BJ (cell line): ENCODE measurements at places on chromosomes 3 and 15.

DNA sequence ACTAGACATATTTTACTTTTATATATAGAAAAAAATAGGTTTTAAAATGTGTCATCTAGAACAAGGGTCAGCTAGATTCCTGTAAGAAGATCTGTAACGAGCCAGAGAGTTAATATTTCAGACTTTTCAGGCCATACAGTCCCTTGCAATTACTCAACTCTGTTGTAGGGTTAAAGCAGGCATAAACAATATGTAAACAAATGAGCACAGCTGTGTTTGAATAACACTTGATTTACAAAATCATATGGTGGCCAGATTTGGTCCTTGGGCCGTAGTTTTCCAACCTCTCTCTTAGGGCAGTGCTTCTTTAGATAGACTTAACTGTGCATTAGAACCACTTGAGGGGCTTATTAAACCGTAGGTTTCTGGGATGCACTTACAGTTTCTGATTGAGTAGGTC lies 19.6 kb downstream of the LRRC57 start:
- no peak for DNase-seq

- no peak for DNase-seq
Measured at GRCh38 chr3:81581966-81582599, 179.4 kb downstream of the GBE1 start.

- no peak for DNase-seq
Measured at GRCh38 chr15:73578026-73578425, 55.2 kb downstream of the NPTN start.

GRCh38 chr3:54917862-54918261 lies 10.0 kb downstream of the LRTM1 start:
- no peak for DNase-seq

DNA sequence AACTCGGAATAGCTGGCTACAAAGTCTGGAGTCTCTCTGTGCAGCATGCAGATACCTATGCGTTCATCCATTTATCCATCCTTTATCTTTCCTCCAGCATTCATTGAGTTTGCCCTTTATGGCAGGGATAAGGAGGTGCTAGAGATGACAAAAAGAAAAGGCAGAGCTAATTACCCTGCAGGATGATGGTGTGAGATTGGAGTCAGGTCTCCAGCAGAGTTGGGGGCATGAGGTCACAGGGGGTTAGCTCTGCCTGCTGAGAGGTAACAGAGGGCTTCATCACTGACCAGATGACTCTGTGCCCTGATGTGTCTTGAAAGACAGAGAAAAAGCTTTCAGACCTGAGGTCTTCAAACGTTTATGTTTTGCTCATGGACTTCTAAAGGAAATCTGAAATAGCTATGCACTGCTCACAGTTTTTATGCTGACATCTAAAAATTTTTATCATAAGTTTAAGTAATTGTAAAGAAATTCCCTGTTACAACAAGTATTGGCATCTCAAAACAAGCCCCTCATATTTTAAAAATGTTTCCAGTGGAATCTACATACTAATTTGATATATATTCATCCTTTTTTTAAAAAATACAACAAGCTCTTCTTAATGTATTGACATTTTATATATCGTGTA lies 132.3 kb upstream of the ANKRD28 start:
- no peak for DNase-seq

GRCh38 chr3:135500034-135500433 lies 465.5 kb upstream of the PPP2R3A start:
- DNase-seq, result no peak

GRCh38 chr3:54784021-54784420 lies 143.8 kb downstream of the LRTM1 start:
- no peak for DNase-seq

DNA sequence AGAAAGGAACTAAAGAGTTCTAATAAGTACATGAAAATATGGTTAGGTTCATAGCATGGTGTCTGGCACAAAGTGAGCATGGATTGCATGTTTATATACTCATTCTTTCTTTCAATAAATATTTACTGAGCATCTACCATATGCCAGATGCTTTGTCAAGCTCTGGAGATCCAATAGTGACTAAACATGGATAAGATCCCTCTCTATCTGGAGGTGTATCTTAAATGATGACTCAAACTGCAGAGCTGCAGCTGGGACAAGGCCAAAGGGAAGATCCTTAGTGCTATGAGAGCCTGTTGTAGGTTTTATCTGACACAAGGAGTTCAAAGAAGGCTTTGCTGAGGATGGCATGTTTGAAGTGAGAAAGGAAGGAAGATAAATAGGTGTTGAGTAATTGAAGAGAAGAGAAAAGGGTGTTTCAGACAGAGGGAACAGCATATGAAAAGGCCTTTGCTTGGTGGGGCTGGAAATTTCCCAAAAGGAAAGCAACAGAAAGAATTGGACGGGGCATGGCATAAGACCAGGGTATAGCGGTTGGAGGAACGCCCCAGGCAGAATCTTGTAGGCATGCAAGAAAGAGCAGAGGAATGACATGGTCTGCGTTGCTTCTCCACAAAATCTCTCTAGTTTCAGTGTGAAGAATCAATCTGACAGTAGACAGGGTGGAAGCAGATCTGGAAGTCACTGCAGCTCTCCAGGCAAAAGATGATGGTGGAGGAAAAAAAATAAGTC lies 239.9 kb upstream of the LRTM1 start:
- peak; percentile 59 for DNase-seq

DNA sequence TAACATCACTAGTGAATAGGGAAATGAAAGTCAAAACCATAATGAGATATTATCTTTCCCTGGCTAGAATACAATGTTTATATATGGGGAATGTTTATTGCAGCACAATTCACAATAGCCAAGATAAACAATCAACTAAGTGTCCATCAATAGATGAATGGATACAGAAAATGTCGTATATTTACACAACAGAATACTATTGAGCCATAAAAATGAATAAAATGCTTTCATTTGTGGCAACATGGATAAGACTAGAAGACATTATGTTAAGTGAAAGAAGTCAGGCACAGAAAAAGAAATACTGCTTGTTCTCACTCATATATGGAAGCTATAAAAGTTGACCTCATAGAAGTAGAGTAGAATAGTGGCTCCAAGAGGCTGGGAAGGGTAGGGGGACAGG lies 65.2 kb downstream of the SLC9C1 start:
- no peak for DNase-seq

DNA sequence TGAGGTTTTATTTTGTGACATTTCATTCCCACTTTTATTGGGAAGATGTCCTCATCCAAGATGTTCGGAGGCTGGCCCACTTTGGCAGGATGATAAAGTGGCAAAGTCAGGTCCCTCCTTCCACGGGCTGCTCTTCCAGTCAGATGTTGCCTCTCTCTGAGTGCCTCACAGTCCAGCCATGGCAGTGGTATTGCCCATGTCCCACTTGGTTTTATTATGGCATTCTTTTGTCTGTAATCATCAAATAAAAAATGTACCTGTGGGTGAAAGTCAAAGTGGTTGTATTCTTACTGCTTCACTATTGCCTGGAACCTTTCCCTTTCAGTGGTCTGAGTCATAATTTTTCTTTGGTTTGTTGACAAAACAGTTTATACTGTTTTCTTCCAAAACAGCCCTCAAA lies 20.2 kb downstream of the ARNT2 start:
- DNase-seq, result no peak

DNA sequence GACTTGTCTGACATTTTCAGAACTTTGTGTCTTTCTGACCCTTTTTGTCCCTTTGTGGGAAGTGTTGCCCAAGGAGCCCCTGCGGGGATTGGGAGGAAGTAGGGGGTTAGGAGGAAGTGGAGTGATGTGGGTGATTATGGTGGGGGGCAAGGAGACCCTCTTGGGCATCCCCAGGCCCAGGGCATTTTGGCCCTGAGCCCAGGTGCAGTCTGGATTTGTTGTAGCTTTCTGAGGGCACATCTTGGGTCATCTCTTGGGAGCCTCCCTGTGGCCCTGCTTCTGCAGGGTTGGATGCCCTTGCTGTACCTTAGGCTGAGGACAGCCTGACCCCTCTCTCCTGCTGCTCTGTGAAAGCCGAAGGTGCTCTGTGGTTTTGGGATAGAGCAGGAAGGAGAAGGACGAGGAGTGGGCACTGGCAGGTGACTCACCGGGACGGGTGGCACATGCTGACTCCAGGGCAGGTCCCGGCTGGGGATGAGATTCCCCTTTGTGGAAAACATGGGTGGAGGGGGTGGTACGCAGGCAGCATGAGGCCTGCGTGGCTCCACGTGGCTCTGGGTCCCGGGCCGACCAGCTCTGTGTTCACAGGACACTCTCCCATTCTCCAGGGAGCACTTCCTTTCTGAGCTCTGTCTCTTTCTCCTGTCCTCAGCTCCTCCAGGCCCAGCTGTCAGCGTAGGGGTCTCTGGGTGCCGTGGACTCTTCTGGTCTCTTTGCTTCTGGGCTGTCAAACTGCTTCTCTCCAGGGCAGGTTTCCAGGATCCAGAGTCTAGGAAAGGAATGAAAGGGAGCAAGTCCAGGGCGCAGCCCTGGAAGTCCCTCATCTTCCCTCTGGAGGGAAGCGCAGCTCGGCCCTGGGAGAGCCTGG lies 11.8 kb downstream of the CD276 start:
- no peak for DNase-seq
